ENCODE measurements at places on chromosomes 7 and 10.

GRCh38 chr10:47104786-47105385, 193.7 kb downstream of the PTPN20 start:
- no peak for DNase-seq

- no peak for DNase-seq
These were observed 882.3 kb downstream of the PCDH15 start for GRCh38 chr10:53918755-53919154.

GRCh38 chr7:70856901-70857630, 274.9 kb upstream of the GALNT17 start:
- DNase-seq: peak; percentile 37

GRCh38 chr10:128419466-128420019, 293.3 kb upstream of the MKI67 start:
- no peak for DNase-seq

- no peak for DNase-seq
These were observed 36.9 kb downstream of the DDIT4 start for GRCh38 chr10:72310636-72311035.

DNA sequence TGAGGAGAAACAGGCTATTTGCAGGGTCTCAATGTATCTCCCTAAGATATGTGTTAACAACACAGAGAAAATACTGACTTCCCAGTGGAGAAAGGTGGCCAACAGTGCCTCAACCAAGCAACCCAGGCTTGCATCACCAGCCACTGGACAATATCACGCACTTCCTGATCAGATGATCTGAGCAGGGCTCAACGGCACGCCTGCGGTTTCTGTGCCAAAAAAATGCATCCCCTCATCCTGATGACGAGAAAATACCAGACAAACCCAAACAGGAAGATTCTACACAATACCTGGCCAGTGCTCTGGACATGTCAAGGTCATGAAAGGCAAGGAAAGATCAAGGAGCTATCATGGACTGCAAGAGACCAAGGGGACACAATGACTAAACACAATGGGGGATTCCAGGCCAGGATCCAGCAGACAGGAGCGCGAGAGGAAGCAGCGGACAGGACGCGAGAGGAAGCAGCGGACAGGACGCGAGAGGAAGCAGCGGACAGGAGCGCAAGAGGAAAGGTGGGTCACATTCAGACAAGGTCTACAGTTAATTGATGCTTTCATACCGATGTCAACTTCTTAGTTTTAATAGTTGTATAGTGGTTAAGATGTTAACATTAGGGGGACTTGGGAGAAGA, 51.1 kb downstream of the GNA12 start:
- no peak for DNase-seq

GRCh38 chr7:137080516-137081203, 212.2 kb downstream of the CHRM2 start:
- DNase-seq: no peak

GRCh38 chr10:131685576-131685975, 215.2 kb upstream of the PPP2R2D start:
- DNase-seq: no peak

DNA sequence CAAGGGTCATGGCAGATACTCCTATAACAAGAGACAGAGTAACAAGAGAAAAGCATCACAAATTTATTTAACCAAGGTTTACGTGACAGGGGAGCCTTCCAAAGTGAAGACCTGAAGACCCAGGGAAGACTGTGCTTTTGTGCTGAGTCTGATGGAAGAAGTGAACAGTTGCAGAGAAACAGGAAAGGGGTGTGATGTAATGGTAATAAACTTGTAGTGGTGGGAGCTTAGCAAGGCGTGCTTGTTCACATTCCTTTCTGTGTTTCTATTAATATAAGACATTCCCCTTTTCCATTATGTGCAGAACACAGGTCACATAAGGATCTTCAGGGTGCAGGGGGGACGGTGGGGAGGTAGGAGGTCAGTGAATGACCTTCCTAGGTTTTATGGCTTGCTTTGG, 25.5 kb upstream of the C10orf67 start:
- DNase-seq: no peak

- DNase-seq: no peak
These were observed 120.0 kb upstream of the SAMD8 start for GRCh38 chr10:74991435-74991834.

Measured in stimulated activated CD4-positive, alpha-beta T cell treated with anti-CD3 and anti-CD28 coated beads, Interleukin-1b, Interleukin-23, amount 100 ng/mL, for 4 hours (primary cell).